ENCODE measurements at places on chromosomes 12 and 14.

DNA sequence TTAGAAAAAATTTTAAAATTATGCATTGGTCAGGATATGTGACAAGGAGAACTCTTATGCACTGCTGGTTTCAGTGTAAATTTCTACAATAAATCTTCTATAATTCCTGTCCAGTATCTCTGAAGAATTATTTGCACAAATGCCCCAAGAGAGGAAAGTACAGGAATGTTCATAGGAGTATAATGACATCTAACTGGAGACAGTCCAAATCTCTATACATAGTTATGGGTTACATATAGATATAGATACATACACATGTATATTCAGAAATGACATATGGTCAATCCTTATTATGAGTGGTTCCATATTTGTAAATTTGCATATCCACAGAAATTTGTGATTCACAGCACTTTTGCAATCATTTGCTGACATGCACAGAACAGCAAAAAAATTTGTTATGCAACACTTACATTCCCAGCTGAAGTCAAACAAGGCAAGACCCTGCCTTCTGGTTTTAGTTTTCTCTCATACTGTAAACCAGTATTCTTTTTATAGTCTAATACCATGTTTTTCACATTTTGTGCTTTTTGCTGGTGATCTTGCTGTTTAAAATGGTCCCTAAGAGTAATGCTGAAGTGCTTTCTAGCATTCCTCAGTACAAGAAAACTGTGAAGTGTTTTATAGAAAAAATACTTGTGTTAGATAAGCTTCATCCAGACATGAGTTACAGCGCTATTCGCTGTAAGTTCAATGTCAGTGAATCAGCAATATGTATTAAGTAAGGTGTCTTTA, 103.8 kb downstream of the SLC16A7 start:
- no peak for DNase-seq

GRCh38 chr14:106396999-106397398, 870.6 kb downstream of the TMEM121 start:
- no peak for DNase-seq

DNA sequence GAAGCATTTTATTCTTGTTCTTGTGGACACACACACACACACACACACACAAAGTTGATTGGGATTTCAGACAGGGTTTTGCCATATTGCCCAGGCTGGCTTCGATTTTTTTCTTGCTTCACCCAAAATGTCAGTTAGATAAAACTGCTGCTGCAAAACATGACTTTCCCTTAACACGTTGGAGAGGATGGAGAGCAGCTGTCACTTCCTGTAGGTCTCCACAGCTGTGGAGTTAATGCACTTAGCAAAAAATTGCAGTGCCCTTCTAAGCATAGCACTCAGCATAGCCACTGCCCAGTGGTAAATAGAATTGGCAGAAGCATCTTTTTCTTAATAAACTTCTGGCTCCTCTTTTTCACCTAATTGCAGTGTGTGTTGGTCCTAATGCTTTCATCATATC, 54.5 kb downstream of the PDZRN4 start:
- no peak for DNase-seq

GRCh38 chr12:59446116-59446515, 149.7 kb upstream of the SLC16A7 start:
- DNase-seq = no peak

DNA sequence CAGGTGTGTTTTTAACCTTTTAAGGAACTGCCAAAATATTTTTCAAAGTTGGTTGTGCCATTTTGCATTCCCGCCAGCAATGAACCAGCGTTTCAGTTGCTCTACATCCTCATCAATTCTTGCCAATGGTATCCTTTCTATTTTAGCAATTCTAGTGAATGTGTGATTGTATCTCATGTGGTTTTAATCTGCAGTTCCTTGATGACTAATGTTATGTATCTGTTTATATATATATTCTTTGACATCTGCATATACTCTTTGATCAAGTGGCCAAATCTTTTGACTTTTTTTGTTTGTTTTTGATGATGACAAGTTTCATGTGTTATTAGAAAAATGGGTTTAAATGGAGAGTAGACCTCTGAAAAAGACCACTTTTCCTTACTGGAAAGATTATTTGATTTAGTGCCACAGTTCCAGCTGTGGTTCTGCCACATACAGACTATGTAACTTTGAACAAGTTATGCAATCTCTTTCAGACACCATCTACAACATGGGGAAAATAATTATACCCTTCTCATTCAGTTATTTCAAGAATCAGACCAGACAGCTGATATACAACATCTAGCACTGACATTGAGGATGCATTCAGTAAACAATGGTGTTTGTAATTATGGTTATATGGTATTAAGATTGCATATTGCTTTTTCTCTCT, 146.3 kb upstream of the CNOT2 start:
- no peak for DNase-seq

DNA sequence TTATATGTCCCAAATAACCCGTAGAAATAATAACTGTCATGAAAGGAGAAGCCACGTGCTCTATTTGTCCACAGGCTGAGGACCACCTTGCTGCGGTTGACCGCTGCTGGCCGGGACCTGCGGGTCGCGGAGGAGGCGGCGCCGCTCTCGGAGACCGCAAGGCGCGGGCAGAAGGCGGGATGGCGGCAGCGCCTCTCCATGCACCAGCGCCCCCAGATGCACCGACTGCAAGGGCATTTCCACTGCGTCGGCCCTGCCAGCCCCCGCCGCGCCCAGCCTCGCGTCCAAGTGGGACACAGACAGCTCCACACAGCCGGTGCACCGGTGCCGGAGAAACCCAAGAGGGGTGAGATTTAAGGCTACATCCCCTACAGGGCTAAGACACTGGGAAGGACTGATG, 21.0 kb downstream of the RPGRIP1 start:
- DNase-seq = no peak

- no peak for DNase-seq
These were observed 31.1 kb upstream of the RIC8B start for GRCh38 chr12:106743270-106743988.

GRCh38 chr12:16261944-16262475, 15.5 kb downstream of the SLC15A5 start:
- no peak for DNase-seq

- no peak for DNase-seq
These were observed 6.5 kb downstream of the WSCD2 start for GRCh38 chr12:108135627-108136026.

DNA sequence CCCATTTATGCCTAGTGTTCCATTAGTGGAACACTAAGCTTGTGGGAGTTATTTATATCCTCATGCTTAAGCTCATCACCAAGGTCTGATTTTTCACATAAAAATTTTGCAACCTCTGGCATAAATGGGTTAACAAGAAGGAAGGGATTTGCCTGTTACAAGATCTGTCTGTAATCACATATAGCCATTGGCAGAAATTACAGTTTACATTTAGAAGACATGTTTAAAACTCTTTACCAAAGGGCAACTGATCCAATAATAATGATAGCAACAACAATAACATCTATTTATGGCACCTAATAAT, 422.9 kb downstream of the ZFP36L1 start:
- DNase-seq = no peak

Measured in cortex of kidney (tissue), 1 donor.